ENCODE measurements at places on chromosomes 4 and X. TPM values are rescaled to one million over a fixed set of nuclear protein-coding genes. Genes with fewer than 3 reads are reported as not detected.

- no peak for DNase-seq
Measured at GRCh38 chr4:175125410-175126068, 207.4 kb downstream of the ADAM29 start.

- peak; percentile 3 for DNase-seq
Measured at GRCh38 chrX:102067966-102068723, 57.3 kb upstream of the TCEAL2 start.

Gene ODAPH
- total RNA-seq: not detected

DNA sequence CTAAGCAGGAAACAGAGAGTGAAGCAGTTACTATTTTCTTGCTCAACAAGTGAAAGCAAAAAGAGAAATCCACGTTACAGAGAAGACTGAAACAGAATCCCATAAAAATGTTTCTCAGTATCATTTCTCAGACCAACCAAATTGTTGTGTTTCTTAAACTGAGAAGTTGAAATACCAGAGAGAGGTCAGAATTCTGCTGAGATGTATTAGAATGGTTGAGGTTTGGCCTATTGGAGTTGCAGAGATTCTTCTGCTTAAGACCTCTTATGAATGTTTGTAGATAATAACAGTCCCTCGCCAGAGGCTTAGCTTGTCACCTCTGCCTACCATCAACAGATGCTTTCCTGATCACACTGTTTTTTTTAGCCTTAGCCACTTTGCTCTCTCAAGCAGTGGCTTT, 481.4 kb downstream of the TRIML1 start:
- DNase-seq: no peak

DNA sequence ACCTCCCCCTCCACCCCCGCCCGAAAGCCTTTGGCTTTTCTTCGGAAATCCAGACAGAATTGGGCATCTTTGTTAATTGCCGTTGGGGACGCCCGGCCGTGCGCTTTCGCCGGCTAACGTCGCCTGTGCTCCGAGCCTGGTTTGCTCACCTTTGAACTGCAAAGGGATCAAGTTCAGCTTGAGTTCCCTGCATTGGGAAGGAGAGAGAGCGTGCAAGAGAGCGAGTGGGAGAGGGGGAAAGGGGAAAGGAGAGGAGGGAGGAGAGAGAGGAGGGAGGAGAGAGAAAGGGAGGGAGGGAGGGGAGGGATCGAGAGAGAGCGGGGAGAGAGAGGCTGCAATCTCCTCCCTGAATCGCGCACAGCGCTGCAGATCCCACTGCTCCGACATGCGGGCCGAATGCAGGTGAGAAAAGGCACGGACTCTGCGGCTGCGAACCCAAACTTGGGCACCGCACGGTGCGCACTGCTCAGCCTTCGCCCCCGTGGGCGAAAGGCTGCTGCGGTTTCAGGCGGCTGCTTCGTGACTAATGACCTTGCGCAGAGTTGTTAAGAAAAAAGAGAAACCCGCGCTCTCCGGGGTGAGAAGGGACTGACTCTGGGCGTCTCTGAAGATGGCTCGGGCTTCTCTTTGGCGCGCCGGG, at the start of gene PCDH7:
PCDH7 (plus strand) TSS at position 349 of the 640 bp plus-strand sequence. CDS start 1,054 bp downstream, outside the sequence.
- no peak for DNase-seq

GRCh38 chr4:59650861-59651260, 1549.3 kb upstream of the ADGRL3 start:
- no peak for DNase-seq

GRCh38 chrX:9569876-9570301, 105.0 kb downstream of the TBL1X start:
- DNase-seq: no peak

Gene MPP1
- 17.8 TPM for total RNA-seq

- no peak for DNase-seq
Measured at GRCh38 chrX:45200741-45201234, at the start of gene DIPK2B. Gene DIPK2B, minus strand, starts transcription at chrX:45200876. Its CDS starts 50 bp downstream, at chrX:45200826.

- no peak for DNase-seq
Measured at GRCh38 chrX:1466232-1466661, 13.5 kb upstream of the ASMTL start.

GRCh38 chrX:104430072-104430741, 135.8 kb upstream of the IL1RAPL2 start:
- no peak for DNase-seq

DNA sequence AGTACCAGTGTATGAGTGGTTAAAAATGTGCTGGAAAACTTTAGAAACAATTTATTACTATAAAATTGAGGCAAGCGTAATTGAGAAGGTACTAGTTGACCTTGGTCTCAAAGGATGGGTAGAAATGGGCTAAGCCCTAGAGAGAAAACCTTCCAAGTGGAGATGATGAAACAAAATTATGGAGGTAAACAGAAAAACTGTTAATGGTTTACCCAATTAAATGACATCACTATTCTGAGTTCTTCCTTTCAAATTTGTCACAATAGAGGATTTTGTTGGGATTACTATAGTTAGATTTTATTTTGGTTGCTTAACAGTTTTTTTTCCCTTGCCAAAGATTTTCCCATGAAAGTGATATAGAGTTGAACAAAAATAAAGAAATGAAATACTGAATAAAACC, 1302.5 kb upstream of the TENM3 start:
- no peak for DNase-seq

Gene MMRN1
- total RNA-seq: 6.2 TPM

DNA sequence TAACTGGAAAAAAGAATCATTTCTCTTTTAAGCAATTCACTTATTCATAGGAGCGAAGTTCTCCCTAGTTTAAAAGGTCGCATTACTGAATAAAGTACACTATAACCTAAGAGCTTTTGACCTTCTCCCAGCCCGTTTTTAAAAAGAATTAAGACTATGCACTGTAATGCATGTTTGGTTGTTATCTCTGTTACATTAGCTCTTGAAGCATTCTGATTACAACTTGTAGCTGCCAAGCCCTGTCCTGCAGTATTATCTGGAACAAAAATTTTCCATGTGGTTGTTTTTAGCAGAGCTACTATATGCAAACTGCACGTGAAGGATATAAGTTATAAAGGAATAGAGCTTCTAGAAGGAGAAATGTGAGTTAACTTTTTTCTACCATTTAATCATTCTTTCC, 8.1 kb downstream of the GAB1 start:
- DNase-seq: no peak

DNA sequence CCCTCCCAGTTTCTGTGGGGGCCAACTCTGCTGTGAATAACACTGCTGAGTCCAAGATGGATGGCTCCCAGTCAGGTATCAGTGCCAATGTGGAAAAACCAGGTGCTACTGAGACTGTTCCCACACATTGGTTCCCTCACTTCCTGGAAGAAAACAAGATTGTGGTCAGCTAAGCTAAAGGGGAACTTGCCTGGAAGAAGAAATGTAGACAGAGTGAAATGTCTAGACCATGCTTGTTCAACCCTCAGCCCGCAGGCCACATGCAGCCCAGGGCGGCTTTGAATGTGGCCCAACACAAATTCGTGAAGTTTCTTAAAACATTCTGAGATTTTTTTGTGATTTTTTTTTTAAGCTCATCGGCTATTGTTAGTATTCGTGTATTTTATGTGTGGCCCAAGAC, 28.6 kb upstream of the UTP14A start:
- DNase-seq: no peak

DNA sequence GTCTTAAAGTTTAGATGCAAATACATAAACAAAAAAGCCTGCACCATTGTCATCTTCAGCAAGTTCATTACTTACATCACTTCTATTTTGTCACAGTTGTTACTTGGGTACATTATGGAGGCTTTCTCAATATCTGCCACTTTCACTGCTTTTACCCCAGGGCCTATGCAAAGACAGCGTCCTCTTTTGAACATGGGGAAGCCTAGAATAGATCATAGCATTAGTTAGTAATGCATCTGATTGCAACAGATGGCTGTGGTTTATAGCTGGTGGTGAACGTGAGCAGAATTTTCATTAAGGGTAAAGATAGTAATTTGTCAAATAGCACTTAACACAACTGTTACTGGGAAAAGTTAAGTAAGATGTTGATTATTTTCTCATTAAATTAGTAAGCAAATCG, 729 bp downstream of the CXCL11 start:
- DNase-seq: no peak

- DNase-seq: peak; percentile 26
Measured at GRCh38 chrX:130393451-130394074, 8.1 kb upstream of the GPR119 start.

DNA sequence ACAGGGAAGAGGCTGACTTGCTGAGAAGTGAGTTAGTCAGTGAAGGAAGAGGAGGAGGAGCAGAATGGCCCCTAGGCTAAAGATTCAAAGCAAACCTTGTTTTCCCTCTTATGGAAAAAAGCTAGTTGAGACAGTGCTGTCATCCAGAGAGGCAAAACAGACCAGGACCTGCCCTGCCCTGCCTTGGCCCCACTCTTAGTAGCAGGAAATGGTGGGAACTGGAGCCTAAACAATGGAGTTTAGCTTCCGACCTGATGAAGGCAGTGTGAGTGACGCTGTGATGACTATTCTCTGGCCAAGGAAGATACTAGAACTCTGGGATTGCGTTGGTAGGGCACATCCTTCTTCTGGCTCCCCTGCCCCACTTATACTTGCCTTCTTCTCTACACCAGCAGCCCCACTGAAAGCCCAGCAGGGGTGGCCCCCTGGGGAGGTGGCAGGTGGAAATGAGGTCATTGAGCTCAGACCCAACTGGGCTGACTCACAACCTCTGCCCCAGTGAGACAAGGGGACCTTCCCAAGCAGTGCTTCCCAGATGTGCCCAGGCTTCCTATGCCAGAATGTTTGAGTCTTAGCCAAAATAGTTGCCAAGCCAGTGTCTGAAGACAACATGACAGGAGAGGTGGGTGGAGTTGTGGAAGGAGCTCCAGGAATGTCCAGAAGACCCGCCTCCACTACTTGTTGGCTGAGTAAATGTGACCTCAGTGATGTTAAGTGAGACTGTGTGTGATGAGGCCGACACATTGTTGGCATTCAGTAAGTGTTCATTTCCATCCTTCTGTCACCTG, 38.8 kb downstream of the MSN start:
- DNase-seq: no peak

Gene ANK2
- total RNA-seq: 333 TPM

Gene ETDB
- total RNA-seq: not detected

GRCh38 chr4:184500748-184501589, 26.6 kb upstream of the IRF2 start:
- DNase-seq: no peak
